ENCODE measurements at places on chromosomes 11 and 22. TPM values are rescaled to one million over a fixed set of nuclear protein-coding genes. Genes with fewer than 3 reads are reported as not detected.
A peak's percentile ranks its signal among the peaks of the same experiment; 100 is the strongest.

MUC15 gene
- total RNA-seq, result not detected

NXPE2 gene
- not detected for total RNA-seq

- no peak overlapping the region for H3K4me3 ChIP-seq
- H3K4me1 ChIP-seq, result peaks cover 4% of the 10 kb centered on the region
- H3K27me3 ChIP-seq, result no peaks in the 10 kb centered on the region
- no peak overlapping the region for H3K27ac ChIP-seq
- no peak for DNase-seq
- peaks cover 6% of the 10 kb centered on the region for H3K36me3 ChIP-seq
Observed at GRCh38 chr22:28951969-28952521, 68.7 kb downstream of the ZNRF3 start.

- H3K36me3 ChIP-seq, result peaks cover 31% of the 10 kb centered on the region
- DNase-seq, result peak; percentile 90
- H3K27me3 ChIP-seq, result no peaks in the 10 kb centered on the region
- peak within 1 kb of the TSS; percentile 96 for H3K4me3 ChIP-seq
- H3K4me1 ChIP-seq, result peaks cover 3% of the 10 kb centered on the region
- peak within 1 kb of the TSS; percentile 85 for H3K27ac ChIP-seq
Observed at GRCh38 chr11:63916837-63917691, at the start of gene RCOR2. Gene RCOR2, minus strand, starts transcription at chr11:63917164. Its CDS starts 708 bp downstream, at chr11:63916456.

- no peak overlapping the region for H3K27ac ChIP-seq
- peaks cover 1% of the 10 kb centered on the region for H3K36me3 ChIP-seq
- no peak for DNase-seq
- peaks cover 4% of the 10 kb centered on the region for H3K4me1 ChIP-seq
- no peaks in the 10 kb centered on the region for H3K27me3 ChIP-seq
Observed at GRCh38 chr11:43358279-43358800, 380 bp upstream of the TTC17 start.

SCGB1D2 gene
- total RNA-seq, result not detected

DNA sequence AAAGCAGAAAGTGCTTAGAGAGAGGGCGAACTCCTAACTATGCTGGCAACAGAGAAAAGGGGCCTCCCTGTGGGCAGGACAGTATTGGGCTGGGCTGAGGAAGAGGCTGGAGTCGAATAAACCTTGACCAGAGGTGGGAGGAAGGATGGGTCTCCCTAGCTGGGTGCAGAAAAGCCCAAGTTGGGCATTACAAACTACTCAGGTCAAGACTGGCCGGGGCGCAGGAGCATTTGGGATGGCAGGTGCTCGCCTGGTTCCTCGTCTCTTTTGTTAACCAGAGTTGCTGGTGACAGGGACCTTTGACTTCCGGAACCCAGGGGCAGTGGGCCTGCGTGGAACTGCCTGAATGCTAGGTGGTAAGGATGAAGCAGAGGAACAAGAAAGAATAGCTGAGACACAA lies 80.3 kb upstream of the SHISAL1 start:
- H3K36me3 ChIP-seq, result no peaks in the 10 kb centered on the region
- H3K27ac ChIP-seq, result no peak overlapping the region
- no peak overlapping the region for H3K4me3 ChIP-seq
- no peaks in the 10 kb centered on the region for H3K4me1 ChIP-seq

FZD4 gene
- 4.5 TPM for total RNA-seq

SLCO2B1 gene
- not detected for total RNA-seq

VPREB3 gene
- 0.50 TPM for total RNA-seq

- no peak overlapping the region for H3K4me3 ChIP-seq
- no peak overlapping the region for H3K27ac ChIP-seq
- no peaks in the 10 kb centered on the region for H3K27me3 ChIP-seq
- DNase-seq, result no peak
Observed at GRCh38 chr11:7851391-7851790, 54.6 kb upstream of the OR5P2 start.

DNA sequence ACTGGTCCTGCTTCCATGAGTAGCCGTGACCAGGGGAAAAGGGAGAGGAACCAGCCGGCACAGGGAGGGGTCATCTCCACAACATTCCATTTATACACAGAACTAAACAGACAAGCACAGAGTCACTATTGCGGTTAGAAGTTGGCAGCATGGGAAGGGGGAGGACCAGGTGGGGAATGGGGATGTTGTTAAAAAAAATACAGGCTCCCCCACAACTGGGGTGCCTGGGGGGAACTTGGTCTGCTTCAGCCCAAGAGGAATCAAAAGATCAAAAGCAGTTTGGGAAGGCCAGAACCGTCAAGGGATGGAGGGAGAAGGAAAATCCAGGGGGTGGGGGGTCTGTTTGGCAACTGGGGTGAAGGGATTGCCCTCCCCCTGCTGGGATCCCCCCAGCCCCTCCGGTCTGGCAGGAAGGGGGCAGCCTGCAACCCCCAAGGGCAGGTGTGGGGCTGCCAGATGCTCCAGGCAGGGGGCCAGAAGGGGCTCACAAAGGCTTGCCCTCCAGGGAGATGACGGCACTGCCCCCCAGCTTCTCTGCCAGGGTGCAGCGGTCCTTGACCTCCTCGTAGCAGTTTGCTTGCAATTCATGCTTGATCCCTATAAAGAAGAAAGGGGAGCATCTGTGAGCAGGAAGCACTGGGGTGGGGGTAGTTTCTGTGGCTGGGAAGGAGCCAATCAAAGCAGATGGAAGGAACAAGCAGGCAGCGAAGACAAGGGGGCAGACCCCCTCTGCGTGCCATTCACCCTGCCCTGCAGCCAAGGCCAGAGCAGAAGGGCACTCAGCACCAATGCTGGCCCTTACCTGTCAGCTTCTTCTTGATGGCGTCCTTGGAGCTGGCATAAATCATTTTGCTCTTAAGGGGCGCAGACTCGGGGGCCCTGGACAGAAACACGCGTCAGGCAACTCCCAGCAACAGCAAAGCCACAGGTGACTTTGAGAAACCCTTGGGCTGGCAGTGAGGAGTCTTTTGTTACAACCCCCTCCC lies 2.8 kb downstream of the CFL1 start:
- peak; percentile 21 for DNase-seq
- peak overlapping the region; percentile 89 for H3K4me3 ChIP-seq
- H3K27ac ChIP-seq, result no peak overlapping the region
- H3K36me3 ChIP-seq, result peaks cover 50% of the 10 kb centered on the region
- H3K27me3 ChIP-seq, result no peaks in the 10 kb centered on the region

DNA sequence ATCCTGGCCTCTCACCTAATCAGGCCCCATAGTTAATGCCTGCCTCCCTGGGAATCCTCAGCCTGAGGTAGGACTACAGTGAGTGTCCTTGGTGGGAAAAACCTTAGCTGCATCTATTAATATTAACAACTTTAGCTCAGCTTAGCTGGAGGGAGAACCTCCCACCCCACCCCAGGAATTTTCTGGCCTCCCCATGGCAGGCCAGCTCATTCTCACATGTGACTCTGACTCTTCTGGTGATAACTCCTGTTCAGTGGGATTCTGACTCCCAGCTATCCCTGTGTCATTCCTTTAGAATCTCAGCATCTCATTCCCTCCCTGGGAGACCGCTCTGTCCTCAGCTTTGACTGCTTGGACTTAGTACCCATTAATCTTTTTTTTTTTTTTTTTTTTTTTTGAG lies 14.5 kb downstream of the ART5 start:
- DNase-seq, result no peak
- H3K27me3 ChIP-seq, result no peaks in the 10 kb centered on the region
- no peak overlapping the region for H3K27ac ChIP-seq
- no peaks in the 10 kb centered on the region for H3K36me3 ChIP-seq
- no peaks in the 10 kb centered on the region for H3K4me1 ChIP-seq

DNA sequence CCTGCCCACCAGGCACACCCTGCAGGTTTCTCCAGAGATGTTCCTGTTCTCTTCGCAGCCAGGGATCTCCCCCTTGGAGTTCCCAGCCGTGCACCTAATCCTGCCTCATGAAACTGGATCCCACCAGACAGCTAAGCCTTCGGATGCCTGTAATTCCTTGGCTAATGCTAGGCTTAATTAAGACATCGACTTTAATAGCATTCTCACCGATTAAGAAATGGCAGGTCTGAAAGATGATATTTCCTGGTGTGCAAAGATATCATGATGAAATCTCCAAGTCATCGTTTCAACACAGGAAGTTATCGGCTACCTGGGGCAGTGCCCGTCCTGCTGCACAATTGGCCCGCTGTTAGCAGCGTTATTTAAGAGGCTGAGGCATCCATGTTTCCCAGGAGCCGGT lies 41.5 kb upstream of the CCND1 start:
- no peaks in the 10 kb centered on the region for H3K27me3 ChIP-seq
- no peak overlapping the region for H3K4me3 ChIP-seq
- no peaks in the 10 kb centered on the region for H3K36me3 ChIP-seq
- DNase-seq, result no peak
- H3K4me1 ChIP-seq, result peaks cover 4% of the 10 kb centered on the region

GRCh38 chr11:59189986-59190385 lies 18.1 kb downstream of the DTX4 start:
- H3K27ac ChIP-seq, result no peak overlapping the region
- no peaks in the 10 kb centered on the region for H3K27me3 ChIP-seq
- peaks cover 20% of the 10 kb centered on the region for H3K36me3 ChIP-seq
- no peaks in the 10 kb centered on the region for H3K4me1 ChIP-seq
- no peak for DNase-seq

HTR3A gene
- 4.1 TPM for total RNA-seq
